ENCODE measurements at places on chromosomes 4 and X.

DNA sequence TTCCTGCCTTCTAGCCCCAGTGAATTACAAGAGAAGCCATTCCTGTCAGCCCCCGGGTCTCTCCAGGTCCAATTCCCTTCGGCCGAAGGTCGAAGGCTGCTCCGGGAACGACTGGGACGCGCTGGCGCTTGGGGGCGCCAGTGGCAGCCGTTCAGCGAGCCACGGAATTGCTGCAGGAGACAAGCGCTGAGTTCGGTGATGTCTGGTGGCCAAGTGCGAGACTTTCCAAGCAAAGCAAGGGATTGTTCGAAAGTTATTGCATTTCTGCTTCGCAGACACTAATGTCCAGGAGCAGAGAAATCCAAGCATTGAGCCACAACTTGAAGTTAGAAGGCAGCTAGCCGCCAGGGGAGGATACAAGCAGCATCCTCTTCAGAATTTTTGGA is 1.1 kb upstream of the DKK2 start:
- peak; percentile 49 for DNase-seq

- no peak for DNase-seq
Measured at GRCh38 chr4:94762326-94762725, 4.6 kb downstream of the BMPR1B start.

DNA sequence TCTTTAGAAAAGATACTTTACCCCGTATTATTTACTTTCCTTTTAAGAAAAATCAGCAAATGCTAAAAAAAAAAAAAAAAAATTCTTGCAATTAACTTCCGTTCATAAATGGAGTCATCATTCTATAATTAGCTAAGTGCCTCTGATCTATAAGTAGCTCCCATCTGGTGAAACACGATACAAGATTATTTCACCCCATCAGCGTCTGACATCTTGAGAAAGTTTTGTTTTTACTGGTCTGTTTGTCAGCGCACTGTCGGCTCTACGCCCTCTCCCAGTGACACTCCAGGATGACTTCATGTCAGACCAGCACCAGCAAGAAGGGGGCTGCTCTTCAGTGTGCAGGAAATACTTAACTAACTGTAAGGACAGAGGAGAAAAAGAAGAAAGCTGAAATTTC is 108.3 kb downstream of the AFAP1 start:
- DNase-seq, result no peak

DNA sequence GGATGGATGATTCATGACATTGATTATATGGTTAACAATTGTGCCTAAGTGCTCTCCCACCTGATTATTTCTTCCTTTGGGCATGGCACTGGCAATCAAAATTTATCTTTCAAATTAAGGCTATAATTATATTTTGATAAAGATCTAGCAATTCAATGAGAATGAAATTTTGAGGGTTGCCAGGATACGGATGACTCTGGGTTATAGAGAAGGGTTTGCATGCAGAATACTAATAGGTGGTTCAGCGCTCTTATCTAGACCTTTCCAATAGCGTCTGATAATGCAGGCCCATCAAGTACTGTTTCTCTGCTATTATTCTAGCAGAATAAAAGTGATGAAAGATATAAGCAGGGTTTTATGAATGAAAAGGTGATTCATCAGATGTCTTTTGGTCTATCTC is 74.9 kb upstream of the SCML1 start:
- DNase-seq, result no peak

GRCh38 chrX:66328950-66329596 is 165.0 kb downstream of the HEPH start:
- no peak for DNase-seq

- no peak for DNase-seq
Measured at GRCh38 chr4:101792056-101792590, 1.6 kb downstream of the BANK1 start.

- DNase-seq, result no peak
Measured at GRCh38 chrX:66635360-66635759, 3.5 kb downstream of the EDA2R start.

GRCh38 chr4:73446336-73446938 is 10.4 kb downstream of the AFP start:
- DNase-seq, result peak; percentile 69

DNA sequence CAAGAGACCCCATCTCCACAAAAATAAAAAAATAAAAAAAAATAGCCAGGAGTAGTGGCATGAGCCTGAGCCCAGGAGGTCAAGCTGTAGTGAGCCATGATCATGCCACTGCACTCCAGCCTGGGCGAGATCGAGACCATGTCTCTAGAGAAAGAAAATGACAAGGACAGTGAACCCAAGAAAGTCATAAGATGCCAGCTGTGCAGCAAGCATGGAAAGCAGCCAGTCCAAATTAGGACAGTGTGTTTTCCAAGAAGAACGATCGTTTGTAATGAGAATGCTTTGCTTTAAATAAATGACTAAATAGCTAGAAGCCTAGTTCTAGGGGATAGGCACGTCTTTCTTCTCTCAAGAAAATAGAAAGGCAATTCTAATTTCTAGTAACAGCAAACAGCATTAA is 58.4 kb upstream of the MSANTD1 start:
- peak; percentile 43 for DNase-seq

DNA sequence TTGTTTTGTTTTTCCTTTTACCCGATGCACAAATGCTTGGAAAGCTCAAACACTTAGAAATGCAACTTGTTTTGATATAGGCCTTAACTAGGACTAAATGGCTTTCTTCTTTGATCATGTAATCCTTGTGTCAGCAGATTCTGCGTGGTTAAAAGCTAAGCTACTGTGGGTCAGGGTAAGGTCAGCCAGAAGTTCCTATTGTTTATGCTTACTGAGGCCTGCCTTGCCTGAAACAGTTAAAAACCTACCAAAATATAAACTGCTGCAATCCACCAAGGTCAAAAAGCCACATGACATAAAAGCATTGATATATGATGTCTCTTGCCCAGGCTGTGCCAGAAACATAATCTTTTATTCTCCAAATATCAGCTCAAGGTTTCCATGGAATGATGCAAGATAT is 223.4 kb downstream of the FAM47B start:
- no peak for DNase-seq

DNA sequence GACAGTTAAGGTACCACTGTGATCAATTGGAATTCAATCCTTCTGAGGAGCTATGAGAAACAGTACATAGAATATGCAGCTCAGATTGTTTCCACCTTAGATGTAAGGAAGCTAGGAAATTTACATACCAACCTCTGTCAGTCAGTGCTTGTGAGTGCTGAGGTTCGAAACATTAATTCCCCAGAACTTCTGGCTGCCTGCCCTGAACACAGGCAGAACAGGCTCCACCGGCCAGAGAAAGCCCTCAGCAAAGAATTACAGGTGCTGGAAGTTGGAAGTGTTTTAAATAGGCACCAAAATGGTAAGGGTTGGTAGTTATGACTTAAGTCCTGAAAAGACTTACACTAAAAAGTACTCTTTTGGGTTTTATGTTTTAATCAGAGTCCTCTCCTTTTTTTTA is 651.8 kb downstream of the C4orf33 start:
- DNase-seq, result no peak

DNA sequence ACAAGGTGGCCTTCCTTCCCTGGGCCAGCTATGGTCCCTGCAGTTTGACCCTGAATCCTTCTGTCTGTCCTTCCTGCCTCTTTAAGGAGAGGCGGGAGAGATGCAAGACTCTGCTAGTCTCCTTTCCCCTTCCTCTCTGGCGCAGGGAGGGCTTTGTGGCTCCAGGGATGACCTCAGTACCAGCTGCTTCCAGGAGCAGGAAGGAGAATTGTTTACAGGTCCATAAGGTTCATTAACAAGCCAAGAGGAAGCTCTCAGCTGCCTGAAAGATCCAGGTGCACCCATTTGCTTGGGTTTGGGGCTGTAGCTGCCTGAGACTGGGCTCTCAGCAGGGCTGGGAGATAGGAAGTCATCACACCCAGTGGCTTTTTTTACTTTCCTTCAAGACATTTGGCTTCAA is 4.0 kb upstream of the FATE1 start:
- no peak for DNase-seq

GRCh38 chr4:25776795-25777194 is 86.0 kb downstream of the SEL1L3 start:
- no peak for DNase-seq

DNA sequence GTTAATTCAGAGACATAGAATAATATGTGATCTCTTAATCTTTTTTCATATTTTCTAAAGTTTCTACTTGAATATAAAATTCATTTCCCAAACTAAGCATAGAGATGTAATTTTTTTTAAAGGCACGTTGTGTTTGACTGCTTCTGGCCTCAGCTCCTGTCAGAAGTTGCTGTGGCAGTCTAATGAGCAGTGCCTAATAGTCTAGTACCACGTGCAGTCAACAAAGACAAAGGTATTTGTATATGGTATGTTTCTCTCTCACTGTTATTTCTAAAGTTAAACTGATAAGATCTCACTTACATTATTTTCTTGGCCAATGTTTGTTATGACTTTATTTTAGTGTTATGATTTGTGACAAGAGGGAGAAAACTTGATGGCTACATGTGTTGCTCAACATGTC is 48.6 kb upstream of the MCUB start:
- DNase-seq, result no peak

DNA sequence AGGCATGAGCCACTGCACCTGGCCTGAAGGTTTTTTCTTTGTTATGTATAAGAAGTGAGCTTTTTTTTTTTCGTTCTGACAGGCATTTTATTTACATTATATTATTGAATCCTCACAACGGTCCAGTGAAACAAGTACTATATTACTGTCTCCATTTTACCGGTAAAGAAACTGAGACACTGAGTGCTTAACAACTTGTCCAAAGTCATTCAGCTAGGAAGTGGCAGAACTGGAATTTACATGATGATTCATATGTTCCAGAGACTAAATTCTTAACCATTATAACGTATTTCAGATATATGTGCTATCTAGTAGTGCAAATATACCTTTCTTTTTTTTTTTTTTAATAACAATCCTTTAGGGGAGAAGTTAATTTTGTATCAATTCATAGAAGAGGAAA is 18.4 kb upstream of the SLC6A14 start:
- no peak for DNase-seq

DNA sequence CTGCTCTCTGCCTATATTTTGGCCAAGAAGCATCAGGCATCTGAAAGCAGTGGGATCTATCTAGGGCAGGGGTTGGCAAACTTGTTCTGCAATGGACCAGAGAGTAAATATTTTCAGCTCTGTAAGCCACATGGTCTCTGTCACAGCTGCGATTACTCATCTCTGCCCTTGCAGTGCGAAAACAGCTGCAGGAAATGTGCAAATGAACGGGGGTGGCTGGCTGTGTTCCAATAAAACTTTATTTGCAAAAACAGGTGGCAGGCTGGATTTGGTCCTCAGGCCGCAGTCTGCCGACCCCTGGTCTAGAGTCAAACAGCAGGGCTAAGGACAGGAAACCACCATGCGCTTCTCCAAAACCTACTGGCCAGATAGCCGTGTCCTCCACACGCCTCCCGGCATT is 48.6 kb downstream of the ACOX3 start:
- peak; percentile 59 for DNase-seq

DNA sequence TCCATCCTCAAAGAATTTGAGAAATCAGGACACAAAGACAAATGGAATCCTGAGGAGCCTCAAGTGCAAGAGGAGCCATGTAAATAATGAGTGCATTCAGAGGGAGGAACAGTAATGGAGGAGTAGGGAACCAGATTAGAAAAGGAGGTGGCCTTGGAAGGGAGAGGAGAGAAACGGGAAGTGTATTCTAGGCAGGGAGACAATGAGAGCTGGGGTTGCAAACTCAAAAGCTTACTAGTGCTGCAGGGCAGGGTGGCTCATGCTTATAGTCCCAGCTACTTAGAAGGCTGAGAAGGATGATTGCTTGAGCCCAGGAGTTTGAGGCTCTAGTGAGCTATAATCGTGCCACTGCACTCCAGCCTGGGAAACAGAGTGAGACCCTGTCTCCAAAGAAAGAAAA is 113.2 kb upstream of the LSM6 start:
- no peak for DNase-seq

DNA sequence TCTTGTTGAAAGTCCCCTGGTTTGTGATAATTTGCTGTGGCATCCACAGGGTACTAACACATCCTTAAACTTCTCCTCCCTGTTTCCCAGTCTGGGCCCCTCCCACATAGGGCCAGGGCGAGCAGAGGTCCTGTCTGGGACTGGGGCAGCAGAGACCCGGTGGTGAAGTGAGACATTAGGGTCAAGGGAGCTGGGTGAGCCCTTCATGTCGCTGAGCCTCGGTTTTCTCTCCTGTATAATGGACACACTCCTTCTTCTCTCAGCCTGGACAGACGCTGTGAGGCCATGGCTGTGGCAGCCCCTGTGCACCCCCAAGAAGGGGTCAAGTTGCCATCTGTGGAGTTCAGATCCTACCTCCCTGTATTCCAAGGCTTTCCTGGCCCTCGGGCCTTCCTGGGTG is 33.0 kb upstream of the HMX1 start:
- DNase-seq, result no peak

DNA sequence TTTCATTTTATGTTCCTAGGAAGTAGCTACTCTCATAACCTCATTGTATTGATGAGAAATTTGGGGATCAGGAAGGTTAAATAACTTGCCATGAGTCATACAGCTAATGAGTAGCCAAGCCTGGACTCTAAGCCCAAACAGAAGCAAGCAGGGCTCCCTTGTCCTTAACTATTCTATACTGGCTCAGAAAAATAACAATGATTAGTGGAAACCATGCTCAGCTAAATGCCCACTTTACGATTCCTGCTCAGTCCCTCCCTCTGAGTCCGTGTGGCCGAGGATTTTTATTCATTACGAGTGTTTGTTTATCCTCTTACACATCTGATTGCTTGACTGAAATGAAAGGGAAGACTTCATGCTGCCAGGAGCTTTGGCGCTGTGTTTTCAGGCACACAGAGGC is 100.9 kb downstream of the SLC34A2 start:
- no peak for DNase-seq
